ENCODE measurements at places on chromosomes 16 and 17.

- no peak for DNase-seq
Measured at GRCh38 chr16:16144416-16144815, 78.9 kb downstream of the ABCC6 start.

- DNase-seq, result no peak
Measured at GRCh38 chr16:14527411-14528044, 102.5 kb downstream of the PARN start.

DNA sequence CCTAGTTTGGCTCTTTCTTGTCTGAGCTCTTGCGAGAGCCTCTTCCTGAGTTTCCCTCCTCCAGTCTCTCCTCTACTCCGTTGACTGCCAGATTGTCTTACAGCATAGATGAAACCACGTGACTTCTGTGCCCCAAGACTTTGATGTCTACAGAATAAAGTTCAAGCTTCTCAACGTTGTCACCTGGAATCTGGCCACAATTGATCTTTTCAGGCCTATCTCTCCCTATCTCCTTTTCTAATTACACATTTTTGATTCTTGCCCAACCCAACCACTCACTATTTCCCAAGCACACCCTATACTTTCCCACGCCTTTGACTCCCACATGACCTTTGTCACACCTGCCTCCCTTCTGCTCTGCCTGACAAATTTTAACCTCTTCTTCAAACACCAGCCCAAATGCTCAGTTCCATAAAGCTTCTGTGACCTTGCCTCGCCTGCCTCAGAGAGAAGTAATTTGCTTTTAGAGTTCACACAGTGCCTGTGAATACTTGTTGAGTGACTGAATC lies 52.4 kb upstream of the PMFBP1 start:
- no peak for DNase-seq

DNA sequence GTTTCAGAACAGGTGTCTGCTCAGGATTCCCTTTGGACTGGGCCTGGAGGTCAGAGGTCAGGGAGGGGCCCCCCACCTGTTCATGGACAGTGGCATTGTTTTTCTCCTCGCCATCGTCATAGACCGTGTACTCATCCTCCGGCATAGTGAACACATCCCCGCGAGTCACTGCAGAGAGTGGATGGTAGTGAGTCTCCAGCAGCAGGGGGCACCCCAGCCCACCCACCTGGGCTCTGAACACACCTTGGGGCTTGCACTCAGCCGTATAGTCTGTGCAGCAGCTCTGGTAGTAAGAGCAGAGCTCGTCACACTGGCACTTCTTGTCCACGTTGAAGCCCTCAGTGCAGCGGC lies 448 bp downstream of the VTN start:
- DNase-seq, result no peak

- no peak for DNase-seq
Measured at GRCh38 chr17:16573466-16573865, 4.5 kb upstream of the ZNF287 start.

Data from NCI-H2107 (cell line).